AG10803 (cell line): ENCODE measurements at places on chromosomes 12 and 14.

GRCh38 chr12:46073321-46073720 lies 82.9 kb upstream of the SCAF11 start:
- peak; percentile 16 for DNase-seq

DNA sequence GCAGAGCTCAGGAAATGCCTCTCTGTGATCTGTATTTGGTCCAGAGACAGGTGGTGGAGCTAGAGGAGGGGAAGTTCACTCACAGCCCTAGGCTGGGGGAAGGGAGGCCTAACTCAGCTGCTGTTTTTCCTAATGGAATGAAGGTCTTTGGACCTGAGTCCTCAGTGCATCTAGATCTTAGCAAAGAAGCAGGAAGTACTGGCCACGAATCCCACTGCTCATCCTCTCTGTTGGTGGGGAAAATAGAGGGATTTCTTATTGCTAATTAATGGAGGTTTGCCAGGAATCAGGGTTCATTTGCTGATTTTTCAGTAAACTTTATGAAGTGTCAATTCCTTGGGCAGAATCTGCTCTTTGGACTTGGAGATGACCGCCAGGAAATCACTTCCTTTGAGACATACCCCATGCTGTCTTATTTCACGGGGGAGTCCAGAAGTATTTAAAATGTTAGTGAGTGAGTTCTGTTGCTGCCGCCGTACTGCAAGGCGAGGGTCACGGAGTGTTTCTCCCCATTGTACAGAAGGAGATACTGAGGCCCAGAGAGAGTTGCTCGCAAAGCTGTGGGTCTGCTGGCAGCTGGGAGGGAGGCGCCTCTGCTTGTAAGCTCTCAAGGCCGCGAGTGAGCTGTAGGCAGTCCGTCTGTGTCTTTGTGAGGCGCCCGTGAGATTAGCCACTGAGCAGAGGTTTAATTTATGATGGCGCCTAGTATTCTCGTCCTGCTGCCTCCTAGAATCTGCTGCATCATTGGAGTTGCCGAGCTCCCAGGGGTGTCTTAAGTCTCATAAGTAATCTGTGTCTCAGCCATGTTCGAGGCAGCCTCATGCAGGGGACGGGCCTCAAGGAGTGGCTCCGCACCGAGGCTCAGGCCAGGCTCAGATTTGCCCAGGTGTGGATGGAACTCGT lies 88.2 kb downstream of the TSPAN9 start:
- DNase-seq, result no peak

DNA sequence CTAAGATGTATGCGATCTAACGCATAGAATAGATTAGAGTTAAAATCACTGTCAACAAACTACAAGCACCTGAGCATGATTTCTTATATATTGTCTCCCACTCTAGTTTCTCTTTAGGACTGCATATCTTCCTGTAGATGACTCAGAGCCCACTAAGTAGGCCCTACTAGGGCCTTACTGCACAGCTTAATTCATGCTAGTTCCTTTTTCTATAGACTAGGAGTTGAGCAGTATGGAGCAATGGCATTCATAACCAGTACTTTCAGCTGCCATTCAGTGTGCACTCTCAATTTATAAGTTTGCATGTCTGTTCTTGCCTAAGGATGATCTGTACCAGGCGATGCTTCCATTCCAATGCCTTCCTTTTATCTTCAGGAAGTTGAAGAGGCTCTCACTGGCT lies 103.5 kb downstream of the METTL25 start:
- DNase-seq, result no peak

DNA sequence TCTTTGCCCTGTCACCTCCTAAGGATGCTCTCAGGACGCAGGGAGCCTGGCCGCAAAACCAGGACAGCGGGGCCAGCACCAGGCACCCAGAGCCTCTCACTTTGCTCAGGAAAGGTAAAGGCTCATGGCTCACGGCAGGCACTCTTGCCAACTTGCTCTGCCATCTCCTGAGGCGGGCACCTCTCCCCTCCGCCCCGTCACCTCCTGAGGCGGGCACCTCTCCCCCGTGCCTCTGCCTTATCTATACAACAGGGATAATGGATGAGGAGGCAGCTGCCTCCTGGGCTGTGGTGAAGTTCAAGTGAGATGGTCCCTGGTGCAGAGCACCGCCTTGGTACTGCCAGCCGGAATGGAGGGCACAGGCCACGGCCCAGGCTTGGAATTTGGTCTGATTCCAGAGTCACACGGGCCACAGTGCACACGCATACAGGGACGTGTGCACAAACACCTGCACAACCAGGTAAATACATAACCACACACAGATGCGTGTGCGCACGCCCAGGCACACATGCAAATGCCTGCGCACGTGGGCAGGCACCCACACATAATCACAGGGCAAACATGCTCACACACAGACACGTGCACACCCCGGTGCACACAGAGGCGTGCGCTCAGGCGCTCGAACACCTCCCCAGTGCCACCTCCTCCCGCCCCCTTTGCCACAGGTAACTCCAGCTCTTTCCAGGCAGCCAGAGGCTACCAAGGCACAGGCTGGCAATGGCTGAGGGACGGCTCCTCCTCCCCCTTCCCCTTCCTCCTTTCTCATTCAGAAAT lies 11.6 kb downstream of the DEGS2 start:
- no peak for DNase-seq

DNA sequence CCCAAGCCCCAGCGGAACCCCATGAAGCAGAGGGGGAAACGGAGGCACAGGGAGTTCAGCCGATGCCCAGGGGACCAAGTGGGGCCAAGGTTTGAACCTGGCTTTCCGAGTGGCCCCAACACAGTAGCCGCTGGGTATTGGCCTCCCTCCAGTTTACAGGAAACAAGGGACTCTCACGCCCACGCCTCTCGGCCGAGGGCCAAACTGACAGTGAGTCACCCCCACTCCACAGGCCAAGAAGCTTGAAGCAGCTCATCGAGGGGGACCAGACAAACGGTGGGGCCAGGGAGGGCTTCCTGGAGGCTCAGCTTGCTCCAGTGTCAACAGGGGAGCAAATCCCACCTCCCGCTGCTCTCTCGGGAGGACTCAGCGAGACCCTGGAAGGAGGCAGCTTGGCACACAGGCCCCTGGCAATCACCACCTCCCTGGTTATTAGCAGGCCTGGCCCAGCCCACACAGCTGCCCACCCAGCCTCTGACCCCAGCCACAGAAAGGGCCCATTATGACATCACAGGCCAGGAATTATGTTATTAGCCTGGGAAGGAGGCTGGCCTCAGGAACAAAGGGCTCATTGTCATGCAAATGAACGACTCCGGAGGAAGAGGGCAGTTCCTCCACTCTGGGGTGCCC lies 54.6 kb downstream of the NCOR2 start:
- peak; percentile 92 for DNase-seq

- DNase-seq, result no peak
Observed at GRCh38 chr12:13734584-13735152, 246.7 kb downstream of the GRIN2B start.

- no peak for DNase-seq
Observed at GRCh38 chr12:27711317-27711682, 668 bp downstream of the MRPS35 start.

DNA sequence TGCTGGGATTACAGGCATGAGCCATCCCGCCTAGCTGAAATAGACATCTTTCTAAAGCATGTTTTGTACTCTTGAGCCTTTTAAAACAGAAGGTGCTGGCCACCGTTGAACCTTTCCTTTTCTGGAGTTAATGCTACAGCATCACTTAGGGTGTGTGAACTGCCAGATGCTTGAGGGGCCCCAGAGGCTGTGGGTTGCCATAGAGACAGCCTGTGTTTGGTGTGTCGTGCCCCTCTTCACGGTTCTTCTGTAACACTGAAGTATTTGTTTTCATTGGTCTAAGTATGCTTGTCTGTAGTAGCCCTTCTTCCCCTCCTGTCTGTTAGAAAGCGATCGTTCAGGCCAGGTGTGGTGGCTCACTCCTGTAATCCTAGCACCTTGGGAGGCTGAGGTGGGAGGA lies 30.8 kb downstream of the PLEKHG3 start:
- no peak for DNase-seq

DNA sequence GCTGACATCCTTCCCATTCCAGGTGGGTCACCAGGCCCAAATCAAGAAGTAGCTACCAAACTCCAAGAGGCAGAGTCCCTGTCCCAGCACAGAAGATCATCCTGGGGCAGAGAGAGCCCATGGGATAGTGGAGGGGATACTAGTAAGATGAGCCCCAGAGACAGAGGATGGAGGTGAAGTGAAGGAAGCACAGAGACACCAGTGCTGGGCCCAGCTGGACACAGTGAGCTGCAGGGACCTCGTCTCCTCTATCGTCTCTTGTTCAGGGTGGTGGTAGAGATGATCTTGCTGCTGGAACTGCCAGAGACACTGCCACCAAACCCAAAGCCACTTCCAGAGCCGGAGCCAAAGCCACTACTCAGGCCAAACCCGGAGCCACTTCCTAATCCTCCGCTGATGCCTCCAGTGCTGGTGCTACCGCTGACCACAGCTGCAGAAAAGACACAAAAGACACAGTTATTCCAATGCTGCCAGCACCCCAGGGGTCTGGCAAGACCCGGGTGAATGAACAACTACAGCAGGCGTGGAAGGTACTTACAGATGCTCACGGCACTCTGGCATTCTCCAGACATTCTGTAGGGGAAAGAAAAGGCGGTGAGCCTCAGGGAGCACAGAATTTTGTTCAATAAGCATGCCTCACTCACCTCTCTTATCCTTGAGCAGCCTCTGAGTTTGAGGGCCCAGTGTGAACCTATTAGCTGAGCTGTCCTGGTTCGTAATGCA lies 6.9 kb downstream of the KRT4 start:
- DNase-seq, result no peak

GRCh38 chr12:108043286-108043685 lies 85.8 kb upstream of the WSCD2 start:
- no peak for DNase-seq

GRCh38 chr12:82873951-82874350 lies 187.2 kb downstream of the TMTC2 start:
- no peak for DNase-seq

DNA sequence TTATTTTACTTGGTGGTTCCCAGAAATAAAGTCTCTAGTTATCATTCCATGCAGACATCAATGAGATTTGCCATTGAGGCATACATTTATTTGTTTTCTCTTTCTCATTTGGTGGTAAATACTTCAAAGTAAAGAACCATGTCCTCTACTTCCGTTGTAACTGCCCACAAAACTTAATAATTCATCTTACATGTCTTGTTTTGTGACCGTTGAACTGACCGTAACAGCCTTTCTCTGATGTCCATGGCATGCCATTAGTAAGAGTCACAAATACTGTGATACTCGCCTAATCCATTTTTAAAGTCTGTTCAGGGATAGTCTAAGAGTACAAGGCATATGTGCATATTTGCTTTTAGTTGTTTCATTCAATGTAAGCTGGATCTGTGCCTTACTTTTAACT lies 145.3 kb downstream of the ETV6 start:
- DNase-seq, result no peak

- DNase-seq, result no peak
Observed at GRCh38 chr14:55298500-55298822, 27.2 kb downstream of the FBXO34 start.

DNA sequence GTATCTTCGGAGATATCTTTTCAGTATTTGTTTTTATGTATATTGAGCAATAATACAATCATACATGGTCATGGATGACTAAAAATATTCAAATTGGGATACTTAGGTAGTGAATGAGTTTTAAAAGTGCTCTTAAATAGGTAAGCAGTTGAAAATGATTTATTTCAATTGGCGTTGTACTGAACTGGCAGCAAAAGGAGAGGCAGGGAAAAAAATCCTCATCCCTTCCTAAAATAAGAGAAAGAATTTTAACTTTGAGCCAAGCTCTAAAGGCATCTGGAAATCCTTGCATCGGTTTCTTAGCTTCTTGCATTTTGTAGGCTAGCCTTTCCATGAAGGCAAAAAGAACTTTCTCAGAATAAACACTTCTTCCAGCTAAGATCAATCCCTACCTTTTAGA lies 125.2 kb downstream of the MGST1 start:
- DNase-seq, result no peak

GRCh38 chr14:90454041-90455000 lies 57.5 kb downstream of the CALM1 start:
- DNase-seq, result peak; percentile 79

DNA sequence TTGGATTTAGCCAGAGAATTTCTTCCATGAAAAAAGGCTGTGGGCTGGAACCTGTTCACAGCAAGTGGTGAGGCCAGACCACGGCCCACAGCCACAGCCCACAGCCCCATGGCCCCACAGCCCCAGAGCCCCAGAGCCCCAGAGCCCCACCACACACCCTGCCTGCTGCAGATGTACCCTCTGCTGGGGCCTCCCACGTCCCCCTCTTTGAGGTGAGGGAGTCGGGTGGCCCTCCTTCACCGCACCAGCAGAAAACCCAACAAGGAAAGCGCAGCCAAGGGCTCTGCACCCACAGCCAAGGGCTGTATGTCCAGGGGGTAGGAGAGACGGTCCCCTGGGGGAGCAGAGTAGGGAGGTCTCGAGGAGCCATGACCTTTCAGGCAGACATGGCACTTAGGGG lies 327.5 kb upstream of the DIO3 start:
- no peak for DNase-seq

GRCh38 chr14:72430457-72430856 lies 463.4 kb downstream of the DPF3 start:
- DNase-seq, result no peak

DNA sequence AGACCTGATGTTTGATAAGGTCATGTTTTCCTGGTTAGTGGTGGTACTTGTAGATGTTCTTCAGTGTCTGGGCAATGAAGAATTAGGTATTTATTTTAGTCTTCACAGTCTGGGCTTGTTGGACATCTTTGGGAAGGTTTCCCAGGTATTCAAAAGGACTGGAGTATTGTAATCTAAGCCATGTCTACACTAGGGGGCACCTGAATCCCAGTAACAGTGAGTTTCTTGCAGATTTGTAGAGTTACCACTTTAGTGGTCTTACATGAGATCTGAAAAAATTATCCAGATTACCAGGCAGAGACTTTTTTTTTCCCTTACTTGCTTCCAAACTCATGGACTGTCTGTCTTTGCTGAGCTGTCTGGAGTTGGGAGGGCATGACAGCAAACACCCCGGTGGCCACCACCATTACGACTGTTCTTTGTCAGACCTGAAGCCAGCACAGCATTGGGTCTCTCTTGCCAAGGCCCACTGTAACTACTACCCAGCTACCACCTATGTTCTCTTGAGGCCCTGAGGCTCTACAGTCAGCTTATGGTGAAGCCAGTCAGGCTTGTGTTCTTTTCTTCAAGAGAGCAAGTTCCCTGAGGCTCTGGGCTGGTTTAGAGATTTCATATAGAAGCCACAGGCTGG lies 820.7 kb upstream of the FBXO33 start:
- no peak for DNase-seq

- peak; percentile 95 for DNase-seq
Observed at GRCh38 chr12:105212438-105212837, 23.5 kb downstream of the APPL2 start.
